KBM-7 (cell line): ENCODE measurements at places on chromosomes 13 and 19.

DNA sequence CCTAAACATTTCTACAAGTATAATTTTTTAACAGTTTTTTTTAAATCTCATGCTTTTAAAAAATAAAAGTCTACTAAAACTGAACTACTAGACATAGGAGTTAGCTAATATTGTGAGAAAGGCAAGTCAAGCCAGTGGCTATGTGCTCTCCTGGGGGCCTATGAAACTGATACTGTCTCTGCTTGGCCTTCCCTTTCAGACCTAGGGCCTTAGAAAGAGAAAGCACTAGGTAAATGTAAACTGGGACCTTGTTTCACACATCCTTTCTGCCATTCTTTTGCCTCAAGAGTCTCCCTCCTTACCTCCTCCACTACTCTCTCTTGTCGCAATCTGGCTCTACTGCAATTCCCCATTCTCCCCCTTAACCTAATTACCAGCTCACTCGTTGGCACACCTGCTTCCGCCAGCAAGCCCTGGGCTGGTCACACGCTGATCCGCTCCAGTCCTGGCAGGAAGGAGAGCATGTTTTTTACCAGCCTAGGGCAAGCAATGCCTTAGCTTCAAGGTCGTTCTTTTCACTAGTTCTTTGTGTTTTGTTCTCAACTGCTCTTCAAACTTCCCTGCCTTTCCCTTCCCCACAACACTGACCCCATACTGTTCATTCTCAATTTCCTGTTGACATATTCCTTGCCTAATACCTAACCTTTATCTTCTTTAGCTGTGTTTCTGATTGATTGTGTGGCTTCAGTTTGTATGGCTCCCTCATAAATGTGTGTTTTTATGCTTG lies 23.1 kb downstream of the TBC1D4 start:
- DNase-seq: no peak

DNA sequence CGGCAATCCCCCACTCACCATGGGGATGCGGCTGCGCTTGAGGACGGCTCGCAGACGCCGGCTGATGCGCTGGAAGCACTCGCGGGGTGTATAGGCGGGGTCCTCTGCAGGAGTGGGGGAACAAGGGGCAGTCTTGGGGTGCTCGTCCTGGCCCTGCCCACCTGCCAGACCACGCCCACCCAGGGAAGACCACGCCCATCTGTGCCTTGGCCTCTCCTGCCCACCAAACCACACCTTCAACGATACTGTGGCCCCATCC lies 6.7 kb downstream of the RNU6-9 start:
- DNase-seq: no peak

DNA sequence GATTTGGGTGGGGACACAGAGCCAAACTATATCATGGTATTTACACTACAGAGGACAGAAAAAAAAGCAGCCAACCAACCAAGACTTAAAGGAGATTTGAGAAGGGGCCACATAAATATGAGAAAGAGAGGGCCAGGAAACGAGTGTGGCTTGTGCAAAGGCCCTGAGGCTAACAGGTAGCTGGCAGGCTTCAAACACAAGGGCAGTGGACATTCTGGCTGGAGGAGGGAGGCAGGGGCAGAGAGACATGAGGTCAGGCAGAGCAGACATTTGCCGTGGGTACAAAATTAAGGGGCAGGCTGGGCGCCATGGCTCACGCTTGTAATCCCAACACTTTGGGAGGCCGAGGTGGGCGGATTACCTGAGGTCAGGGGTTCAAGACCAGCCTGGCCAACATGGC lies 278.7 kb downstream of the FOXO1 start:
- no peak for DNase-seq

DNA sequence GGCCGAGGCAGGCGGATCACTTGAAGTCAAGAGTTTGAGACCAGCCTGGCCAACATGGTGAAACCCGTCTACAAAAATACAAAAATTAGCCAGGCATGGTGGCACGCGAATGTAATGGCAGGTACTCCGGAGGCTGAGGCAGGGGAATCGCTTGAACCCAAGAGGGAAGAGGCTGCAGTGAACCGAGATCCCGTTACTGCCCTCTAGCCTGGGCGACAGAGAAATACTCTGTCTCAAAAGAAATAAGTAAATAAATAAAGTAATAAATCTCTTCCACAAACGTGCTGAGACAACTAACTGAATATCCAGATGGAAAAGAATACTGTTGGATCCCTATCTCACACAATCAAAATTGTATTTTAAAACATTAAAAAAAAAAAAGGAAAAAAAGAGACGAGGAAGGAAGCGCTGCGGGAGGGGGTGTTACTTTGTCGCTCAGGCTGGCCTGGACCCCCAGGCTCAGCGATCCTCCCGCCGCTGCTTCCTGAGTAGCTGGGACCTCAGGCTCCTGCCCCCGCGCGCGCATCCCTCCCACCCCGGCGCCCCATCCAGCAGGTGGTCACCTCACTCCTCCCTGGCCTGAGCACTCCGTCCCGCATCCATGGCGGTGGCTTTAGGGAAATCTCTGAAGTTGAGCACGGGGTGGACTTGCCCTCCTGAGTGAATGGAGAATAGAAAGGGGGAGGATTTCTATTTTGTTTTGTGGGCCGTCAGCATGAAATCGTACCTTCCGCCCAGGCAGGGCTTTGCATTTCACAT lies 628 bp upstream of the ZNF813 start:
- DNase-seq: no peak

DNA sequence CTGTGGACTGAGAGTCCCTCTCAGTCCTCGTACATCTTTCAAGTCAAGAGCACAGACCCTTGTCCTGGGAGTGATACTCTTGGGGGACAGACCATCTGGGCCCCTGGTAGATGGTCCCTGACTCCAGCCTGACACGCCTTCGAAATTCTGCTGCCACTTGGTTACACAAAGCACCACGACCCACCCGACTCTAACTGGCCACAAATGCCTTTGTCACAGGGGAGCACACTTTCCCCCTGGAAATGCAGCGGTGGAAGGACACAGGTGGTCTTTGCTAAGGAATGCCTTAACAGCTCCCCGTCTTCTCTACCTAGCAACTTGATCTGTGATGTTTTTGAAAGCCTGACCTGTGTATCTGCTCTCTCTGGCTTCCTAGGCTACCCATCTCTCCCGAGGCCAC lies 13.8 kb upstream of the DHRS12 start:
- no peak for DNase-seq

DNA sequence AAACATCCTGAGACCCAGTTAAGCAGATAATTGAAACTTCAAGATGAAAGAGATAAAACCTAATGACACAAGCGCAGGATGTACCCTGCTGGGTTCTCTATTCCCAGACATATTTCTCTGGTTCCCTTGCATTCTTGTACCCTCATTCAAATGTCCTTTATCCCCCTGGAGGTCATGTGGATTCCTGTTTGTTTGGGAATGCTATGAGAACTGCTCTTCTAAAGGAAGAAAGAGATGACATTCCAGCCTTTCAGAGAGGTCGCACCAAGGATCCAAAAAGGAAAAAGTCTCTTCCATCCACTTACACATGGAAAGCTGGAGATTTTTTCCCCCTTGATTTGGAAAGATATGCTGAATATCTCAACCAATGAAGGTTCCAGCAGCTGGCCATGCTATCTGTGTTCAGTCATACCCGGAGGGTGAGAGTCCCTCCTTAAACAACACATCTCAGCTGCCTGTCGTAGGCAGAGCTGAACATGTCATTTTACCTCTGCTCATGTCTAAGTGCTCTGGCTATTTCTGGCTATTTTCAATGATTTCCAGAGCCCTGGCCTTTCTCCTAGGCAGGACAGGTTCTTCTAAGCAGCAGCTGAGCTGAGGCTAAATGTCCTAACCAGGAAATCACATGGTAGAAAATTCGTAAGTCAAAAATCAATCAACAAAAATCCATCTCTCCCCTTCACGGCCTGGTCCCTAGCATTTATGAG lies 52.5 kb downstream of the C13orf42 start:
- no peak for DNase-seq

- DNase-seq: no peak
Observed at GRCh38 chr19:34508540-34508939, 27.0 kb downstream of the WTIP start.

GRCh38 chr13:40495621-40496001 lies 170.8 kb downstream of the FOXO1 start:
- DNase-seq: no peak

- DNase-seq: no peak
Observed at GRCh38 chr13:72638059-72638815, 89.2 kb downstream of the MZT1 start.

GRCh38 chr13:107730813-107731212 lies 484.5 kb downstream of the LIG4 start:
- DNase-seq: no peak

DNA sequence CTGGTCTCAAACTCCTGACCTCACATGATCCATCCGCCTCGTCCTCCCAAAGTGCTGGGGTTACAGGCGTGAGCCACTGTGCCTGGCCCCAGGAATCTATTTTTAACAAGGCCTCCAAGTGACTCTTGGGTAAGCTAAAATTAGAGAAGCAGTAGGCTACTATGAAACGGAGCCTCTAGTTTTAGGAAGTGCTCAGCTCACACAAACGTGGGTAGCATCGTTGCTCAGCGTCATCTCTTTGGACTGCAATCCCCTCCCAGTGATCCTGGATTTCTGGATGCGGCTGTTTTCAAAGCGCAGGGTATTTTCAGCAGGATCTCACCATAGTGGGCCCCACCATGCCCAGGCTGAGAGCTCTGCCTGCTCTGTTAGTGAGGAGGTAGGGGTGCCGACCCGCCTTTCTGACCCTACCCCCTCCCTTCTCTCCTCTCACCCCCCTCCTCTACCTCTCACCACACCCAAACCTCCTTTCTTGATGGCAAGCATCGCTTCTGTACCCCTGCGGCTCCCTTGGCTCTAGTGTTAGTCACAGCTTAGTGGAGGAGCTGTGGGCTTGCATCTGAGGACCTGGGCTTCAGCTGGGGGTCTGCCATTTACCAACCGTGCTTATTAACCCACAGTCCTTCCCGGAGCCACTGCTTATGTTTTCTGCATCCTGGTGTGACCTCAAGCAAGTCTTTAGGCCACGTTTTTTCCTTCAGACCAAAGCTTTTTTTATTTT lies 34.2 kb downstream of the GJA3 start:
- peak; percentile 32 for DNase-seq

GRCh38 chr13:31790992-31791391 lies 51.7 kb downstream of the RXFP2 start:
- DNase-seq: no peak

GRCh38 chr13:51154029-51154555 lies 43.0 kb upstream of the C13orf42 start:
- no peak for DNase-seq

DNA sequence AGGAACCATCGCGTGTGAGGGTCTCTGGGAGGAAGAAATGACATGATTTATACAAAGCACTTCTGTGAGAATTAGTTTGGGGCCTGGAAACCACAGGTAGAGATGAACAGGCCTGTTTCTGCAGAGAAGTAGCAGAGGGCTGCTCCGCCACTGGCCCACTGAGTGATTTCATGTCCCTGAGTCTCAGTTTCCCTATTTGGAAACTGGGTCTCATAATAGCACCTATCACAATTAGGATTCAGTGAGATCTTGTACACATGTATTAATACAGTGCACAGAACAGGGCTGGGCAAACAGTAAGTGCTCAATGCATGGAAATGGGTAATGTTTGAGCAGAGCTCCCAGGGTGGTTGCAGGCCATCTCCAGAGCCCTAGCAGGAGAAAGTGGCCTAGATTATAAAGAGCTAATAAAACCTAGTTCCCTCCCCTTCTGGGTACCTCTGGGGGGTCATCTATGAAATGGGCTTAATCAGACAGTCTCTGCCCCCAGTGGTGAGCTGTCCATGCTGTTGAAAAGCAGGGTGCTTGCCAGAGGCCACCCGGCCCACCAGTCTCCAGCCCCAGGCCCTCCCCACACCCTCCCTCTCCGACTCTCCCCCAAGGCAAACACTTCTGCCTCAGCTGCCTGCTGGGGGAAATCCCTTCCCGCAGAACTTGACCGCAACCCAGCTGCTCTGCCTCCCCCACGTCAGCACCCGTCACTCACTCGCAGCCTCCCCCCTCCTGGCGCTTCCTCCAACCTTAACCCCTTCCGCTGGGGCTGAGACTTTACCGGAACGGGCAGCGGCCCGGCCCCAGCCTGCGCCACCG lies 4.5 kb downstream of the BCL3 start:
- DNase-seq: peak; percentile 99

DNA sequence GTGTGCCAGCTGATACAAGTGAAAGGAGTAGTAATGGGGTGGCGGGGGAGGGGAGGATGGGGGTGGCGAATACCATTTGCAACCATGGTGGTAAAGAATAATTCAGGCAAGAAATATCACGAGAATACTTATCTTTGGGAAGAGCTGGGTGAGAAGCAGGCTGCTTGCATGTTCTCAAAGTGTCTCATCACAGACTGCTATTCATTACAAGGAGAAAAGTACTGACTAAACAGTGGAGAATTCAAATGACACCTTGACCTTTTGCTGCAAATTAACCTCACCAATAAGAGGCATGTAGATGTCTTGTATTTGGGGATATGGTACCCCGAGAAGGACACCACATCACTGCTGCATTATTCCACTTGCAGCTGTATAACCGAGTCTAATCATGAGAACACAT lies 585.7 kb upstream of the GPC6 start:
- DNase-seq: no peak

- DNase-seq: no peak
Observed at GRCh38 chr13:77535448-77535847, at the start of gene SCEL. SCEL (plus strand) TSS chr13:77535706; CDS start chr13:77555876, 20,170 bp downstream.

GRCh38 chr13:71320452-71320851 lies 546.6 kb downstream of the DACH1 start:
- DNase-seq: peak; percentile 34

DNA sequence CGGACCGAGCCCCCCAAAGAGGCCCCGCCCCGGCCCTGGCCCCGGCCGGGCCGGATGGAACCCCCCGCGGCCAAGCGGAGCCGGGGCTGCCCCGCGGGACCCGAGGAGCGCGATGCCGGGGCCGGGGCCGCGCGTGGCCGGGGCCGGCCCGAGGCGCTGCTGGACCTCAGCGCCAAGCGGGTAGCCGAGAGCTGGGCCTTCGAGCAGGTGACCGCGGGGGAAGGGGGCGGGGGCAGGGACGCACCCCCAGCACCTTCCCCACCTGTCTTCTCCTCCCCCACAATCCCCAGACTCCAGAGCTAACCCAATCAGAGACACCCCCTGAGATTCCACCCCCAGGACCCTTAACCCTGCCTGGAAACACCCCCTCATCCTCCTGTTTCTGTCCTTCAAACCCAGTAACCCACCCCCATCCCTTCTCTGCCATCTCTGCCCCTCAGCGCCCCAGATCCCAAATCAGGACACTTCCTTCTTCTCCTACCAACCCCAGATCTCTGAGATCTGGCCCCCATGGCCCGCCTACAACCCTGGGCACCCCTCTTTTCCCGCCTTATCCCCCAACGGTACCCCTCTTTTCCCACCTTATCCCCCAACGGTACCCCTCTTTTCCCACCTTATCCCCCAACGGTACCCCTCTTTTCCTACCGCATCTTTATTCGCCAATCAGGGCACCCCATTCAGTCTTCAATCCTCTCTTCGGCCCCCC lies 505 bp downstream of the ZSWIM4 start:
- no peak for DNase-seq
